ENCODE measurements at places on chromosomes 7 and 10. TPM values are rescaled to one million over a fixed set of nuclear protein-coding genes. Genes with fewer than 3 reads are reported as not detected.

GRCh38 chr7:27098578-27099451, 3.0 kb upstream of the HOXA1 start:
- DNase-seq: no peak

DNA sequence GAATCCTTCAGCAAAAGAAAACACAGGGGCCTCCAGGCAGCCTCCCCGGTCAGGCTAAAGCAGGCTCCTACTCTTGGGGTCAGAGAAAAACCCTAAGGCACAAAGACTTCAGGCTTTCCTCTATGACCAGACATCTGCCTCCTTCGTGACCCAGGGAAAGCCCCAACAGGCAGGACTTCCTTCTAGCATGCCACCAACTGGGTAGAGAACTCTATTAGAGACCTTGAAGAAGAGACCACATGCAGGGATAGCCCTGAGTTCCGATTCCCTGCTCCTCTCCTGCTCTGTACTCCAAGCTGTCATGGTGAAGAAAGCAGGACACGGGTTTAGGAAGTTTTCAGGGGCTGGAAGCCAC, 1.3 kb downstream of the TRPV6 start:
- DNase-seq: no peak

- DNase-seq: peak; percentile 65
These were observed 4.9 kb upstream of the SLC29A3 start for GRCh38 chr10:71314028-71314693.

- no peak for DNase-seq
These were observed 12.2 kb downstream of the TRPV6 start for GRCh38 chr7:142873281-142873784.

- no peak for DNase-seq
These were observed 23.5 kb downstream of the TRPV5 start for GRCh38 chr7:142910031-142910433.

- no peak for DNase-seq
These were observed 190.0 kb downstream of the PTPN20 start for GRCh38 chr10:47101196-47101595.

GRCh38 chr10:73862011-73862410, 12.3 kb downstream of the CAMK2G start:
- no peak for DNase-seq

GRCh38 chr10:71406878-71407277, 10.2 kb downstream of the CDH23 start:
- DNase-seq: no peak

ST7 gene
- total RNA-seq: 43.8 TPM

ZNF853 gene
- 22.9 TPM for total RNA-seq

FAM24B gene
- total RNA-seq: not detected

ICA1 gene
- 6.8 TPM for total RNA-seq
